ENCODE measurements at places on chromosomes 3 and 15.

- no peak for ATAC-seq
Observed at GRCh38 chr3:189806171-189806951, 175.2 kb downstream of the TP63 start.

DNA sequence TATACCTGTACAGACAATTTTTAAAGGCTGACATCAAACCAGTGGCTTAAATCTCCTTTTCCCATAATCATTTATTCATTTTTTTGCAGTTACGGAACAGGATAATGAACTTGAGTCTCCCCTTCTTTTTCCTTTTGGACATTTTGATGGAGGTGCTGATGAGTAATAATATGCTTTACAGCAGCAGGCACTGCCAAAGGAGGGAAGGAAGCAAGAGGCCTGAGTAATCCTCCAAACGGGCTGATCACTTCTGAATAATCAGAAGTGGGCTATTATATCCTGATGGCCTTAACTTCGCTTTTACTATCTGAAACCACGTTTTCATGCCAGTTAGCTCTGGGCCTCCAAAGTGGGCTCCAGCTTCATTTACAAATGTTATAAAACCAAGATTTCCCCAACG lies 527.2 kb downstream of the FOXP1 start:
- no peak for ATAC-seq

DNA sequence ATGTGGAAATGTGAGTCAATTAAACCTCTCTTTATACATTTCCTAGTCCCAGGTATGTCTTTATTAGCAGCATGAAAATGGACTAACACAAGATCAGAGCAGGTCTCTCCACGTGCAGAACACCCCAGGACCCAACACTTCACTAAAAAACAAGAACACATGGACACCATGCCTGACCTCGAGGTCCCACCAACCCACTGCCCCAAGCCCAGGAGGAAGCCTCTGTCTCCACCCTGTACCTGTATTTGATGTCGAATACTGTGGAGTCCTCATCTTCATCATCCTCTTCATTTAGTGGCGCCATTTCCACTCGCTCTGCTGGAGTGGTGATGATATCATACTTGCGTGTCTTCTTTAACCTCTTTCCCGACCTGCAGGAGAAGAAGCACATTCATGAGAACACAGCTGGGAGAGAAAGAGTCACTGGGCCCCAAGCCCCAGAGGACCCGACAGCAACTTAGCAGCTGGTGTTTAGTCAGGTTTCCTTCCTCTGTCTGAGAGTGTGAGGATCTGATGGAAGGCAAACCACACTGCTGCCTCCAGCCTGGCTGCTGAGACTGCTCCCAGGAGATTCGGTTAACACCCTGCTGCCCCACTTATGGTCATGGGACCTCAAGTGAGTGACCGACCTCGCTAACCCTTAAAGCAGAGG lies 25.5 kb downstream of the FAM174B start:
- no peak for ATAC-seq

- peak; percentile 35 for ATAC-seq
Observed at GRCh38 chr3:69161587-69162307, 39.4 kb upstream of the LMOD3 start.

GRCh38 chr3:39937874-39938273 lies 128.5 kb downstream of the MYRIP start:
- ATAC-seq, result no peak

GRCh38 chr3:141368062-141368924 lies at the start of gene ZBTB38:
ZBTB38 (plus strand) TSS chr3:141368504; CDS start chr3:141442389, 73,885 bp downstream.
- ATAC-seq, result no peak

DNA sequence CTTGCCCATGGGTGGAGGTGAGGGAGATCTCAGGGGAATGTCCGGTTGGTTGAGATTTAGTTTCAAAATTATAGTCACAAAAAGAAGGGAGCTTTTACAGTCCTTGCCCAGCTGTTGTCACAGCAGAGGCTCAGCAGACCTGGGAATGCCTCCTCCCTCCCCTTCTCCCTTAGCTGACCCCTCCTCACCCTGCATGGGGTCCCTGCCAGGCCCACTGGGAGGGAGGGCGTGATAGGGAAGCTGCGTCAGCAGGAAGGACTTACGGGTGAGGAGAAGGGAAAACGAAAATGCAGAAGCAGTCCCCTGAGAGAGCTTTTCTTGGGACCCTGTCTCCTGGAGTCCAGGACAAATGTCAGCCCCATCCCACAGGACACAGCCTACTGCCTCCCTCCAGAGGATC lies 18.9 kb downstream of the SCN5A start:
- ATAC-seq, result no peak

DNA sequence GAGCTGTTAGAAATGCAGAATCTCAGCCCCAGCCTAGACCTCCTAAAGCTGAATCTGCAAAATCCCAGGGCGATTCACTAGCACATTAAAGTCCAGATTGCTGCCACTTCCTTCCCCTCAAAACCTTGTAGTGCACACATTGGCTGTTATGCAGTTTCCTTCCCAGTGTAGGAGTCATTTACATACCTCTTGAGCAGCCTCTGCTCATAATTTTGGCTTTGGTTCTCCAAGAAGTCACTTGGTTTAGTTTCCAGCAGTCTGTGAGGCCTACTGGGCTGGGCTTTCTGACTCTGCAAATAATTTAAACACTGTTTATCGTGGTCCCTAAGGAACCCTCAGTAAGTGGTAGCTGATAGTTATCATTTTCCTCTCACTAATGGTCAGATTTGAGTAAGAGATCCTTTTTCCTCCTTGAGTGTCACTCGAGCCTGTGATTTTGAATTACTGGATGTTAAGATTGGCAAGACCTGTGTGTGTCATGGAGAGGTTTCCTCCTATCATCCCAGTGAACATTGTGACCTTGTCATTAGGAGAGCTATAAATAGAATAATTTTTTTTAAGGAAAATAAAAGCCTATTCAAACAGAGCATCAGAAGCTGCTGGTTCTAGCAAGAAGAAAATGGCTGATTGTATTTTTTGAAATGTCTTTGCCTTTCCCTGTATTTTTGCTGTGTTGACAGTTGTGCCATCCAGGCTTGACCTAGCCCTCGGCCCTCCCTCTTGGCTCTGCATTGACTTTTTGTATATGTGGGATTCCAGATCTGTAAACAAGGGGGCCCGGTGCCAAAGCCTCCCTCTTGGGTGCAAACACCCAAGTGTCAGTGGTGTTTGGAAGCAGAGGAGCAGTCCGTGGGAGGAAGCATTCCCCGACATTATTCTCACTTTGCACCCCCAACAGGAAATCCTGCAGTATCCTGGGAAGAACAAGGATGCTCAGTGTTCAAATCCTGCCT lies 134.8 kb upstream of the ANKRD28 start:
- ATAC-seq, result no peak

GRCh38 chr3:143216709-143217182 lies 97.2 kb downstream of the CHST2 start:
- no peak for ATAC-seq

- no peak for ATAC-seq
Observed at GRCh38 chr15:38193496-38193895, 59.1 kb upstream of the SPRED1 start.

GRCh38 chr3:44114142-44114541 lies 127.5 kb upstream of the TOPAZ1 start:
- ATAC-seq, result peak; percentile 52

DNA sequence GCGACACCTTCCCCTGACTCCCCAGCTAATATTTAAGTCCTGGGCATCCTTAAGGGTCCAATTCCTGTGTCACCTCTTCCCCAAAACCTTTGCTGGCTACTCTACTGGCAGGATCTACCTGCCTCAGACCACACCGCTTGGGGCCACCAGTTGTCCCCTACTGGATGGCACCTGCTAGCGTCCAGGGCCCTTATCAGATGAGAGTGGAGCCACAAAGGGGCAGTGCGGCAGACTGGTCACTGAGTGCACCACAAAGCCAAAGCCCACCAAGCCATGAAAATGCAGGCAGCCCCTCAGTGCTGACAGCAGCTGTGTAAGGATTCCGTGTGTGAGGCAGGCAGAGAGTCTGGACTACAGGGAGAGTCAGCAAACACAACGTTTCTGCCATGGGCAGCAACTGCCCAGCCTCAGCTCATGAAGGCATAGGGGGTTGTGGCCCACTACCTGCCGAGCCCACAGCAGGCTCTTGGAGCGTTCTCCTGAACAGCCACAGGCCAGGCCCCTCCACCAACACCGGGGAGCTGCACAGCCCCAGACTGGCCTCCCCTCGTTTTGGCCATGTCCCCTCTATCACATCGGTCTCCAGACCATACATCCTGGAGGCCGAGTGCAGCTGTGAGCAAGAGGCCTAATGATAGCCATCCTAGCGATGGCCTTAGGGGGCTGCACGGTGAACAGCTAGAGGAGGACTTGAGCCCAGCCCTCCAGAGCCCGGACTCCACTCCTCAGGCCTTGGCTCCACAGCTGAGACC lies 32.3 kb downstream of the ALDH1L1 start:
- ATAC-seq, result no peak

DNA sequence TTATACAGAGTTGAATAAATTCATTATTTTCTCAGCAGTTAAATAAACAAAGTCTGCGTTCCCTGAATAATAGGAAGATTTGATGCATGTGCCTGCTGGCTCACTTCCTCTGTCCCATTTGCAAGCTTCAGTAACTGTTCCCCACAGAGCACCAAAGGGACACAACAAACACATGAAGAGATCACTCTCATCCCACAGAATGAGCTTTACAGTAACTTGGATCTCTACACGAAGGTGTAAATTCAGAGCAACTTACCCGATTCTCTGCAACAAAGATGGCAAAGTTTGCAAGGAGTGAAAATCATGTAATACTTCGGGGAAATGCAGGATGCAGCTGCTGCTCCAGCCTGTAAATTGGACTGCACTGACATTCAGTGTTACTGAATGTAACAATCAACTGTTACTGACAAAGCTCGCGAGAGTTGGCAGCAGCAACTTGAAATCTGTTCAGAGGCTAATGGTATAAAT lies at the start of gene BCHE:
BCHE (minus strand) TSS at position 366 of the 468 bp plus-strand sequence. CDS start 6,390 bp downstream, outside the sequence.
- ATAC-seq, result no peak

GRCh38 chr15:75200765-75201615 lies 692 bp upstream of the C15orf39 start:
- no peak for ATAC-seq

- no peak for ATAC-seq
Observed at GRCh38 chr3:52791366-52791765, 3.2 kb upstream of the ITIH3 start.

- ATAC-seq, result no peak
Observed at GRCh38 chr15:88470625-88471372, 3.3 kb downstream of the MRPS11 start.

- ATAC-seq, result no peak
Observed at GRCh38 chr3:161266731-161267150, 45.6 kb downstream of the NMD3 start.

DNA sequence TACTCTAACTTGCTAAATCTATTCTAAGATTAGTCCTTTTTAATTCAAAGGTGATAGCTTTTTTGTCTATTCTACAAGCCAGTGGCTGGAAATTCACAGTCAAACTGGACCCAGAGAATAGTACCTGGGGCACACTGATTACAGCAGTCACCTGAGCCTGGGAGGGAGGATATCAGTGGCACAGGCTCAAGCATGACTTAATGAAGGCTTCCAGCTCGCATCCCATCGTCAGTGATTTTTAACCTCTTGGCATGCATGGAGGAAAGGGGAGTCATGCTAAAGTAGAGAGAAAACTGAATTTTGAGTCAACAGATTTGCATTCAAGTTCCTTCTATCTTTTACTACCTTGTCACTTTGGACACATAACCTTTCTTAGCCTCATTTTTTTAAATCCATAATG lies 24.8 kb downstream of the GOLIM4 start:
- no peak for ATAC-seq

DNA sequence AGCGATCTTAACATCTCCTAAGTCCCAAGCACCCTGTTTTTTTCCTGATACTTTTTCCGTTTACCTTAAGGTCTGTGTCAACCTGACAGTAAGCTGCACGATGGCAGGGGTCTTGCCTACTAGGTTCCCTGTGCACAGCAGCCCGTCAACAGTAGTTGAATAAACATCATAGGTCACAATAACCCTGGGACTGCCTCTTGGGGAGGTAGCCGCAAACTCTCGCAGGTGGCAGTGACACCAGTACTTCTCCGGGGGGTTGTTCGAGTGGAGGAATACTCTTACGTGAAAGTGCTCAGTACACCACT lies 365 bp upstream of the PDCD6IP start:
- ATAC-seq, result peak; percentile 61

DNA sequence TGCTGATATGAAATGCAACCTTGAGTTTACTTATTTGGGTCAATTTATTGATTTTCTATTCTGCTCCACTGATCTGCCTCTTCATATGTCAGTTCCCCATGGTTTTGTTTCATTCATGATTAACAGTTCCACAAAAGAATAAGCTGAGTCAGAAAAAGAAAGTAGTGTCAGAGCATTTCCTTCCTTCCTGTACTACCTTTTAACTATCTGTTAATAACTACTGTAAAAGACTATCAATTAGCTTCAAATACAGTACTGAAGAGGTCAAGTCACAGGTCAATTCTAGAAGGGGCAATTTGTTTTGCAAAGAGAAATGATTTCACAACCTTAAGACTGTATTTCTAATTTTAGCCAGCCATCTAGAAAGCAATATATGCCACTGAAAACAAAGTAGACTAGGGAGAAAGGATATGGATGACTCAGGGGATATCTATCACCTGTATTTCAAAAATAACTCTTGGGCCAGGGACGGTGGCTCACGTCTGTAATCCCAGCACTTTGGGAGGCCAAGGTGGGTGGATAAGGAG lies 129.5 kb downstream of the TFDP2 start:
- ATAC-seq, result peak; percentile 39

Measured in activated T-helper 17 cell treated with anti-CD3 and anti-CD28 coated beads, Interleukin-2, amount 50 U/mL, for 72 hours (primary cell).